ENCODE measurements at places on chromosomes 4 and X.

DNA sequence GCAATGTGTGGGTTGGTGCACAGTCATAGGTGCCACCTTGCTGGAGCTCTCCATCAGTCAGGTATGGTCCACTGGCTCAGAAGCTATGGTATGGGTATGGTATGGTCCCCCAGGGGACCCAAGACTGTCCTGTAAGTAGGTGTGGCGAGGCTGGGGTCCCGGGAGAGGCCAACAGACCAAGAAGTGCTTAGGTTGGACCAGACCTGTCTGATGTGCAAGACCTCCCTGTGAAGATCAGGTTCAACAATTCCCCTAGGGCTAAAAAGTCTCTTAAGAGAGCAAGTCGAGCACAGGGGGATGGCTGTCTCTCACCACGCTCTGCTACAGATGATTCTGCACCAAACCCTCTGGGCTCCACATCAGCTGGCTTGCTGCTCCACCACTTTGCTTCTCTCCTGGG, 1145.0 kb downstream of the RPA4 start:
- DNase-seq: no peak

GRCh38 chrX:102765217-102765616, 44.7 kb downstream of the GPRASP3 start:
- DNase-seq: no peak

DNA sequence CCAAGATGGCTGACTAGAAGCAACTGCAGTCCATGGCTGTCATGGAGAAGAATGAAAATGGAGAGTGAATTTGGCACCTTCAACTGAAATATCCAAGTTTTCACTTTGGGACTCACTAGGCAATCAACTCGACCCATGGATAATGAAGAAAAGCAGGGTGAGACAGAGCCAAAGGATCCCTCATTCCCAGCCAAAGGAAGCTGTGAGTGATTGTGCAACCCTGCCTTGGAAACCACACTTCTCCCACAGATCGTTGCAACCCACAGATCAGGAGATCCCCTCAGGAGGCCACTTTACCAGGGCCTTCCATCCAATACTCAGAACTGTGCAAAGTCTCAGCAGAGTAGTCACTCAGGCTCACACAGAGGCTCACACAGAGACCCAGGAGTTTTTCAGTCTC, 4.5 kb downstream of the CFAP299 start:
- no peak for DNase-seq

DNA sequence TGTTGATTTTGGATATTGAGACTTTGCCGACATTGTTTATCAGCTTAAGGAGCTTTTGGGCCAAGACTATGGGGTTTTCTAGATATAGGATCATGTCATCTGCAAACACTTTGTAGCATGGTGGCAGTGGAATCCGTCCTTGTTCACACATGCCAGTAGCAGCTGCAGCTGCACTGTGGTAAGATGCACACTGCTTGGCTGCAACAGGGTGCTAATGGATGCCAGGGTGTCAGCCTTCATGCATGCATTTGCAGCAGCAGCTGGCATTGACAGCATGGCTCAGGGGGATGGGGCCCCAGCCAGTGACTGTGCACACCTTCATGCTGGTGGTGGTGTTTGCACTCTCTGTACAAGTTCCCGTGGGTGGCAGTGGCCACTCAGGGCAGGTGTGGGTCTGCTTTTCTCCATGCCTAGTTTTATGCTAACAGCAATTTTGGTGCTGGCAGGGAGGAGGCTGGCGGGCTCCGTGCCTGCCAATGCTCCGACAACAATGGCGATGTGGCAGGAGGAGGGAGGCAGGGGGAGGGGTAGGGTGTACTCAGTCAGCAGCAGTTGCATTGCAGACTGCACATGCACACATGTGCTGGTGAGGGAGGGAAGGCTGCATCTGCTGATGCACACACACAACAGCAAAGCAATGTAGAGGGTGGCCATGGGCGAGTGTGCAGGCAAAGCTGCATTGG, 37.5 kb downstream of the BEX3 start:
- no peak for DNase-seq

DNA sequence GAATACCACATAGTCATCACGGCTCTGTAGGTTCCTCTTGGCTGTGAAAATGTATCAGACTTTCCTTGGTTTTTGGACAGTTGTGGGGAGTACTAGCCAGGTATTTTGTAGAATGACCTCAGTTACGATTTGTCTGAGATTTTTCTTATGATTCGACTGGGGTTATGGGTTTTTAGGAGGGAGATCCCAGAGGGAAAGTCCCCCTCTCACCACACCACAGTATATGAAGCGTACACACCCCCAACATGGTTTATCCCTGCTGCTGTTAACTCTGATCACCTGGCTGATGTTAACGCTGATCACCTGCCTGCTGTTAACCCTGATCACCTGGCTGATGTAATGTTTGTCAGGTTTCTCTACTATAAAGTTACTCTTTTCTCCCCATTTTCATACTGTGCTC, 72.6 kb downstream of the ANAPC4 start:
- no peak for DNase-seq

DNA sequence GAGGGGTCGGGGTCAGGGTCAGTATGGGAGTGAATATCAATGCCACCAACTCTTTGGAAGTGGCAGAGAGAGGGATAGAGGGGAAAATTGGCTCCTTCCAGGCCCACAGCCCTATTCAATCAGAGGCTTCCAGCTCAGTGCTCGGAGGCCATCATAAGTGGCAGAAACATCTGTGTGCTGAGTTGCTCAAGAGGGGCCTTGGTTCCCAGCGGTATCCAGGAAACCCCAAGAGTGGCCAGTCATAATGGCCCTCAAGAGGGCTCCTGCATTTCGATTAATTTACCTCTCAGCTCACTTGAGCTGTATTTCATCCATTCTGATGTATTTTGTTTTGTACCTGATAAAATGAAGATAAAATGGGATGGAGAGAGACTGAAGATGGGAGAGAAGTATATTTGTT, 154.3 kb upstream of the EOLA2 start:
- no peak for DNase-seq

DNA sequence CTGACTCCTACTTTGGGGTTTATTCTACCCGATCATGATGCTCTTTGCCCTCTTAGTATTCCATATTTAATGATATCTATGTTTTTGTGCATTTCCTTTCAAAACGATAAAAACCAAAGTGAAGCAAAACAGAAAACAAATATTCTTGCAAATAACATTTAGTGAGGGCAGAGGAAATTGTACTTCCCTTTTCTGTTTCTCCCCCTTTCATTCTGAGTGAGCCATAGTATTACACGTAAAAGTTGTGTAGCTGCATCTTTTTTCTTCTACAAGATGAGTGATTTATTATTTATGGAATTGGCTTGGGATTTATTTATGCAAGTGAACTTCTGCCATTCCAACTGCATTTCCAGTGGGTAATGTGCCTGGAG, 109.9 kb downstream of the AFF2 start:
- DNase-seq: no peak

DNA sequence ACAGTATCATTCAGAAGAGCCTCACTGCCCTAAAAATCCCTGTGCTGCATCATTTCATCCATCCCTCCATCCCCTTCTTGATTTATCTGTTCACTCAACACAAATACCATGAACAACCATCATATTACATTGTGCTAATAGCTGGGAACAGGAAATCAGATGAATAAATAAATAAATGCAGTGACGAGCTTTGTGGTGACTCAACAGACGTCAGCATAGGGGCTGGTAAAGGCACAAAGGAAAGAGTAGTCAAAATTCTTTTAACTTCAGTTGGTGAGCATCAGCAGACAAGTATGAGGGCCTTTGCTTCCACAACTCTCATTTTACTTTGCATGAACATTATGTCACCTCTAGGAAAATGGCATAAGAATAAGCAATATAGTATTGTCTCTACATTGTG, 65.5 kb downstream of the EDNRA start:
- no peak for DNase-seq

DNA sequence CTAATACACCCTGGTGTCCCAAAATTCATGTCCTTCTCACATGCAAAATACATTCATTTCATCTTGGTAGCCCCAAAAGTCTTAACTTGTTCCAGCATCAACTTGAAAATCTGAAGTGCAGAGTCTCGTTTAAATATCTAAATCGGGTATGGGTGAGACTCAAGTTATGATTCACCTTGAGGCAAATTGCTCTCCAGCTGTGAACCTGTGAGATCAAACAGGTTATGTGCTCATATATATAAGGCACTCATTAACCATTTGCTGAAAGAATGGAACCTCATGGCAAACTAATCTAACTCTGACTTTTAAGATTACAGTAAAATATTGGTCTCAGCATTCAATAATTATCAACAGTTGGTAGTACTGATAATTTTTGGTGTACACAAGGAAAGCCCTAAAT, 55.5 kb downstream of the PDLIM5 start:
- DNase-seq: no peak

DNA sequence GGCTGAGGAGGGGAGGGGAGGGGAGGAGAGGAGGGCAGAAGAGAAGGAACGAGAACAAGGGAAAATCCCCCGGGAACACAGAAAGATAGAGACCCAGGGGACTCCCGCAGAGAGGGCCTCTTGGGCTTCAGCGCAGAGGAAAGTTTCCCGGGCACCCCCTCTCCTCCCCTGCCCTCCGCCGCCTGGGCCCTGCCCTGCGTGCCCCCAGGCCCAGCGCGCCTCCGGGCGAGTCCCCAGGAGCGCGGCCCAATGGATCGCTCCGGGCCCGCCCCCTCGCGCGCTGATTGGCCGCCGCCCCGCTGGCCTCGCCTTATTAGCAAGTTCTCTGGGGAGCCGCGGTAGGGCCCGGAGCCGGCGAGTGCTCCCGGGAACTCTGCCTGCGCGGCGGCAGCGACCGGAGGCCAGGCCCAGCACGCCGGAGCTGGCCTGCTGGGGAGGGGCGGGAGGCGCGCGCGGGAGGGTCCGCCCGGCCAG, at the start of gene MSX1:
MSX1 (plus strand) TSS at position 341 of the 474 bp plus-strand sequence. CDS start 235 bp downstream, outside the sequence.
- DNase-seq: peak; percentile 47

- DNase-seq: no peak
Observed at GRCh38 chr4:188177997-188178675, 38.9 kb downstream of the TRIML1 start.

- no peak for DNase-seq
Observed at GRCh38 chr4:95643627-95644026, 94.9 kb upstream of the UNC5C start.

- DNase-seq: no peak
Observed at GRCh38 chr4:6746721-6747293, 30.8 kb downstream of the BLOC1S4 start.

DNA sequence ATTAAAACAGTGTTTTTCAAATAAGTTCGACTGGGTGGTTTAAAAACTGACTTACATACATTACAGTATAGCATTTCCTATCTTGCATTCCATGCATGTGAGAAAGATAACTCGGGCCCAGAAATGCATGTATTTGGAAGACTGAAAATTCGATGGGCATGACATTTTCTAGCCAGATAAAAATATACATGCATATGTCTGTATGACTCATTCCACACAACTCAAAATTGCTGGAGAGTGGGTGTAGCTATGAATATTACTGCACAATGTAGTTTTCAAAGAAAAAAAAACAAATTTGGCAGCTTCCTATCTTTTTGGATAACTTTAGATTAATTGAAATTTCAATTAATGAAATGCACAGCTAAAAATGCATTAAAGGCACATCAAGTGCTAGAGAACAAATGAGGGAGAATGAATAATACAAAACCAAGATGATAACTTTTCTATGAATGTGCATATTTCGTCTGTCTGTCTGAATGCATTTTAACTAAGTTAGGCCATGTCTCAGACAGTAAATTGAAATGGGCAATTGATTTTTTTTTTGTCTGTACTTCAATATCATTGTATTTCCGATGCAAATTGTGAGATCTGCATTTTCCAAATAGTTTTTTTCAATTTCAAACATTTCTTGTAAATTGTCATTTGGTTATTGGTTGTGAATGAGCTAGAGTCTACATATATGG, 54.5 kb upstream of the GABRA2 start:
- no peak for DNase-seq

DNA sequence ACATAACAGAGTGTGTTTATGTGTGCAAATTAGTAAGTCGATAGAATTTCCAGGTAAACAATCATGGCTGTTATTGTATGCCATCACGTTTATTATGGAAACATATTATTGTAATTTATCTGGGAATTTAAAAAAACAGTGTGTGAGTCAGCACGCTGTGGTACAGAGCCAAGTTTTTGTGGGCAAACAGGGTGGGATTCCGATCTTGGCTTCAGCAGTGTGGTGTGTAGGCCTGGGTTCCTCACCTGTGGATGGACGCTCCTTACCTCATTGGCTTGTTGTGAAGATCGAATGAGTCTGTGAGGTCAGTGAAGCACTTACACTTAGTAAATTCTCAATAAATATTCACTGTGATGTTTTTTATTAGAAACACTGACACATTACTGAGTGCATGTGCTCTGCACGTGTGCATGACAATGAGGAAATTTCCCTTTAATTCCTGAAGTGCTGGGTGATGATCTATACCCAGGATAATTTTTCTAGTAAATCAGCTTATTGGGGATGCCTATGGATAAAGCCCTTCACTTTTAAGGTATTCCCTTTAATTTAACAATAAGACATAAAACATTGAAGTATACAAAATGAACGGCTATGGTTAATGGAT, 36.4 kb downstream of the SLIT2 start:
- DNase-seq: no peak

- DNase-seq: no peak
Observed at GRCh38 chr4:132502096-132502552, 647.0 kb upstream of the PCDH10 start.

- no peak for DNase-seq
Observed at GRCh38 chr4:185966997-185967775, 101.8 kb upstream of the TLR3 start.

DNA sequence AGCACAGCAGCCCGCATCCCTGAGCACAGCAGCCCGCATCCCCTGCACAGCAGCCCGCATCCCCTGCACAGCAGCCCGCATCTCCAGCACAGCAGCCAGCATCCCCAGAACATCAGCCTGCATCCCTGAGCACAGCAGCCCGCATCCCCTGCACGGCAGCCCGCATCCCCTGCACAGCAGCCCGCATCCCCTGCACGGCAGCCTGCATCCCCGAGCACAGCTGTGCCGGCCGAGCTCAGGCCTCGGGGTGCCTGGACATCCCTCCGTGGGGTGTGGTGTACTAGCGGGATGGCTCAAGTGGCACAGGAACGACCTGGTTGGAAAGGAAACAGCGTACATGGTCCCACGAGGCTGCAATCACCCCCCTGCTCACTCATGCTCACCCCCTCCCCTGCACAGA, 26.8 kb downstream of the ABLIM2 start:
- no peak for DNase-seq

DNA sequence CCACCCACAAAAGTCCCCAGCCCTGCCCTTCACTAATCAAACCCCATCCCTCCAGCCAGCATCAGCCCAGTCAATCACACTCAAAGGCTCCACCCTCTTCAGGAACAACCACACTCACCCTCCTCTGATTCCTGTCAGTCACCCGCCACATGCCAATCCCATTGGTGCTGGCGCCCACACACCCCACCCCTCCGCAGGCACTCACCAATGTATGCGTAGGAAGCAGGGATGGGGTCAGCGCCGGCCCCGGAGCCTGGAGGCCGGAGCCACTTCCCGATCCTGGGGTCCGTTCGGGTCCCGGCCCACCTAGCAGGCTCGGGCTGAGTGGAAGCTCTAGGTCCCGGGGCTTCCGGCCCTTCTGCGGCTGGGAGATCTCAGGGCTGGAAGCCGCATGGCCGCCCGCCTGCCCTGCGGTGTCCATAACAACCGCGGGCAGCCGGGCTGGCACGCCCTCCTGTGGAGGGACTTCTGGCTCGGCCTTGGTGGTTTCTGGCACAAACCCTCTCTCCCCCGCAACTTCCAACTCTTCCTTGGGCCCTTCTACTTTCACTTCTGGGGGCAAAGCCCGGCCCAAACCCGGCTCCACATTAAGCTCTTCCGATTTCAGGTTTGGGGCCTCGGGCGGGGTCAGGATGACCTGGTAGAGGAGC, 7.9 kb upstream of the CFP start:
- no peak for DNase-seq

Data from immature natural killer cell (primary cell).